ENCODE measurements at places on chromosomes 6 and 20.
A peak's percentile ranks its signal among the peaks of the same experiment; 100 is the strongest.

DNA sequence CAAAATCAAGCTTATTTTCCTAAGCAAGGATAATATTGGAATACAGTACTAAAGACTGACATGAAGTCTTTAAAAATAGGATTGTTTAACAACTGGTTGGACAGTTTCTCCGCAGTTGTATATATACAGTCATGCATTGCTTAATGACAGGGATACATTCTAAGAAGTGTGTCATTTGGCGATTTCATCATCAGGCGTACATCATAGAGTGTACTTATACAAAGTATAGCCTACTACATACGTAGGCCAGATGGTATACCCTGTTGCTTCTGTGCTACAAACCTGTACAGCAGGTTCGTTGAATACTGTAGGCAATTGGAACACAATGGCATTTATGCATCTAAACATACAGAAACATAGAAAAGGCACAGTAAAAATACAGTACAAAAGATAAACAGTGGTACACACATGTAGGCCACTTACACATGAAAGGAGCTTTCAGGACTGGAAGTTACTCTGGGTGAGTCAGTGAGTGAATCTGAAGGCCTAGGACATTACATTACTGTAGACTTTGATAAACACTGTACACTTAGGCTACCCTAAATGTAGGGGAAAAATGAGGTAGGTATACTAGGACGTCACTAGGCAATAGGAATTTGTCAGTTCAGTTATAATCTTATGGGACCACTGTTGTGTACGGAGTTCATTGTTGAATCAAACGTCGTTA is 20.1 kb downstream of the HECA start:
- no peak for DNase-seq

GRCh38 chr20:58741384-58741783 is 48.8 kb downstream of the NPEPL1 start:
- no peak for DNase-seq

DNA sequence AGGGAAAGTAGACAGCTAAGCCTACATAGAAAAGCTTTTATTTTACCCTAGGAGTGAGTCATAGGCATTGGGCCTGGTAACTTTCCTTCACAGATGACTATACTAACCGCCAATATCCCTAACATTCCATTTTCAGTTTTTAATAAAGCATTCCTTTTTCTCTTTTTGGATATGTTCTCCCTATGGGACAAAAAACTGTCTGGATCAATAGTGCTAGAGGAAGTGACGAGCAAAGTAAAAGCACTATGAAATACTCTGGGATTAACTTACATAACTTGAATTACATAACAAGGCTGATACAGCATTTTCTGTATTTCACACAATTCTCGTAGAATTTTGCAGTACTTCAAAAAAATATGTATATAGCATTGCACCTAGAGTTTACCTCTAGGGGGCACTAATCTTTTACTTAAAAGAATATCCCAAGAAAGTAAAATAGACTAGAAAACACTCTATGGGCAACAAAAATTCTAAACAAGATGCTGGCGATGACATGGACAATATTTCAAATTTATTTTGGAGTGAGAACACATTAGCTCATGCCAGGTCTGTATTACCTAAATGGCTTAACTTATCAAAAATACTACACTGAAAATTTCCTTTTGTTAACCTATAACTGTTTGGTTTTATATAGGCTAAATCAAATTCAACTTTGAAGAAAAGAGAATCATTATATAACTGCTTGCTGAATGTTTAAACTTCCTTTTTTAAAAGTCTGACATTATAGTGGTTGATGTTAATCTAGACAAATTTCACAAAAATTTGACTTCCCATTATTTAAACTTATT is 66.3 kb upstream of the DST start:
- DNase-seq, result no peak

GRCh38 chr20:1491860-1492642 is 831 bp upstream of the SIRPB2 start:
- DNase-seq, result no peak

- no peak for DNase-seq
Observed at GRCh38 chr20:62837790-62838127, 20.9 kb downstream of the COL9A3 start.

DNA sequence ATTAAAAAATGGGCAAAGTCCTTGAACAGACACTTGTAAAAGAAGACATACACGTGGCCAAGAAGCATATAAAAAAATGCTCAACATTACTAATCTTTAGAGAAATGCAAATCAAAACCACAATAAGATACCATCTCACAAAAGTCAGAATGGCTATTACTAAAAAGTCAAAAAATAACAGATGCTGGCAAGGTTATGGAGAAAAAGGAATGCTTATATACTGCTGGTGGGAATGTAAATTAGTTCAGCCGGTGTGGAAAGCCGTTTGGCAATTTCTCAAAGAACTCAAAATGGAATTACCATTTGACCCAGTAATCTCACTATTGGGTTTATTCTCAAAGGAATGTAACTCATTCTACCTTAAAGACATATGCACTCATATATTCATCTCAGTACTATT is 166.6 kb downstream of the KHDC1L start:
- no peak for DNase-seq

DNA sequence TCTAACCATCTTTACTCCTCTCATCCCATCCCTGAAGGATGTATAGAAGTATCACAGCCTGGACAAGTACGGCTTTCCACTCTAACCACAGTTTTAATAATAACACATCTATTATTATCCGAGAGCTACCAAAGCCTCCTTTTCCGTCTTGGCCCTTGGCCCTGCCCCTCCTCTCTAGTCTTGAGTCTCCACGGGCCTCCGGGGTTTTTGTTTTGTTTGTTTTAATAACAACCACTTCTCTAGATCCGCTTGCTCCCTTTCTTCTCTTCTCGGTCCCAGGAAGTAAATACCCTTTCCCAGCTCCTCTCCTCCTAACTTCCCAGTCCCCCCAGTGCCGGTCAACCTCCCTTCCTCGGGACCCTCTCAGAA is 661 bp downstream of the LCA5 start:
- peak; percentile 75 for DNase-seq

DNA sequence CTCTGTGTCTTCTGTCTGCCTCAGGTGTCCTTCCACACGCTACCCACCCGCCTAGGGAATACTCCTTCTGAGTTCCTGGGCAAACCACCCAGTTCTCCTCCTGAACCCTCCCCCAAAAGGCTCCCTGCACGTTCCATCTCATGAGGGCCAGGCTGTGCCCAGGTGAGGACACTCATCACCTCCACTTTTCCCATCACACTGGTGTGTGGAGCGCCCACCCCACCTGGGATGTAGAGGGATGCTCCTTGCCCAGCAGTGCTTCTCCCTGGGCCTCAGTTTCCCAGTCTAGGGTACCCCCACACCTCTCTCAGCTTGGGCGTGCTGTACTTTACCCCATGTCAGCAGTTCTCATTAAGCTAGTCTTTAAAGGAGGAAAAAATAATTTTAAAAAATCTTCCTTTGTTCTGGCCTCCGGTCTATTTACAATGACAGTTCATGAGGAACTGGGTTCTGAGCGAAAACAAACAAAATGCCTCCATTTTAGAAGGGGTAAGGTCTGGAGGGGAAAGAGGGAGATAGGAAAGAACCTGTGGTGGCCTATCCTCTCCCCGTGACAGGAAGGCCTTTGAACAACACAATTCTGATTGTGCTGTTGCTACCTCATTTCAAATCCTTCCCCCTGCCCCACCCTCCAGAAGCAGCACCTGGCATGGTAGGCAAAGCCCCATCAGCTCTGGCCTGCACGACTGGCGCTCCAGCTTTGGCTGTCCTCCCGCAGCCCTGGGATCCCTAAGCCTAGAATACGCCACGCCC is 1.7 kb upstream of the C20orf203 start:
- no peak for DNase-seq

- no peak for DNase-seq
Observed at GRCh38 chr20:62368976-62369814, 2.1 kb upstream of the LAMA5 start.

Measured in testis (tissue), 5 donors.